Mammary epithelial cell (primary cell): ENCODE measurements at places on chromosomes 4 and X.

- DNase-seq = no peak
Measured at GRCh38 chr4:145976680-145977079, 38.1 kb upstream of the ZNF827 start.

- DNase-seq = no peak
Measured at GRCh38 chr4:17636341-17636695, 21.9 kb downstream of the MED28 start.

DNA sequence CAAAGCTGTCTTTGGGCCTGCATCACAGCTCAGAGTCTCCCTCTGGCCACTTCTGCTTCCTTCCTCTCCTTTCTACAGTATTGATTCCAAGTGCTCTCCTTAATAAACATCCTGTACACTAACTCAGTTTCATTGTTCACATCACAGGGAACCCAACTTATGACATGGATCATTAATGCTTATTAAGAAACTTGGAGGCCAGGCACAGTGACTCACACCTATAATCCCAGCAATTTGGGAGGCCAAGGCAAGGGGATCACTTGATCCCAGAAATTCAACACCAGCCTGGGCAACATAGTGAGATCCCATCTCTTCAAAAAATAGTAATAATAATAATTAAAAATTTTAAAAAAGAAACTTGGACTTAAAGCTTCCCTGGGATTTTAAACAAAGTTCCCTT is 89.2 kb upstream of the EFHC2 start:
- no peak for DNase-seq

DNA sequence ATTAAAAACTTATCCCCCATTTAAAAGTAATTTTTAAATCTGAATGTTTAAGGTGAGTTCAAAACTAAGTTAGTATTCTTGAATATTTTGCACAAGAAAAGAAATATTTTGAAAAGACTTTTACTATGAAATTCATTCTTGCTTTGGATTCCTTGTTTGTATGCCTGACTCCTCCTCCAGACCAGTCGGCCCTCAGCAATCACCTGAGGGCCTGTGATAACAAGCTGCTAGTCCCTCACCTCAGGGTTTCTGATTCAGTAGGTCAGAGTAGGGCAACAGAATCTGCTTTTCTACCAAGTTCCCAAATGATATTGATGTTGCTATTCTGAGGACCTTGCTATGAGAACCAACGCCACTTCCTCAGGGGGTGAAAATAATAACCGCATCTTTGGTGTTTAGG is 154.7 kb downstream of the CDS1 start:
- no peak for DNase-seq

GRCh38 chr4:168059251-168059650 is 33.1 kb upstream of the ANXA10 start:
- DNase-seq = peak; percentile 41

DNA sequence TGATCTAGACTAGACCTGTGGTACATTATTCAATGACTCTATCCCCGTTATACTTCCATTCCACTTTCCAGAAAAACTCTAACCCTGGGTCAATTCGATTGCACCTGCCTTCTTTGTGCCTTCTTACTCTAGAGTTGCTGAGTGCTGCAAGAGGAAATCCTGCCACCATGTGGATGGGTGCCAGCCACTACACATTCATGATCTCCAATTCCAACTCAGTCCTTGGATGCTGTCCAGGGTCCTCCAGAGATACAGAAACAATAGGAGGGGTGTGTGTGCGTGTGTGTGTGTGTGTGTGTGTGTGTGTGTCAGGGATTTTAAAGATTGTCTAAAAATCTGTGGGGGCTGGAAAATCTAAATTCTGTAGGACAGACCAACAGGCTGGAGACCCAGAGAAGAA is 42.9 kb upstream of the INTS6L start:
- DNase-seq = peak; percentile 61
